ENCODE measurements at places on chromosomes 2 and 18.

- no peak for DNase-seq
Observed at GRCh38 chr2:71603311-71603811, 150.0 kb downstream of the DYSF start.

DNA sequence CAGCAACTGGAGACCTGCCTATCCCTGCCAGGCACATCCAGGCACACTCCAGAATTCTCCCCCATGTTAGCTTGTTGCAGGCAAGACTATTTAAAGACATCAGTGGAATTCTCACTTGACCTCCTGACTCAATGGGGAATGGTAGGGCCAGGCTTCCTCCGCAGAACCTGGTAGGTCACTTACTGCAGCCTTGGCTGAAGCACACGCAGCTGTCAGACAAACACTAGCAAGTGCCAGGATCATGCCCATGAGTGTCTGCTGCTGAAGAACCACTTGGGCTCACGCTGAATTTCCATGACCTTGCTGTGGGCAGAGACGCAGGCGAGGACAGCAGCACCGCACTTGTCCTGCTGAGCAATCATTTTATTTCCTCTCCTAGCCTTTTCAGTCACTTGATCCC, 3.2 kb downstream of the LRRC30 start:
- no peak for DNase-seq

DNA sequence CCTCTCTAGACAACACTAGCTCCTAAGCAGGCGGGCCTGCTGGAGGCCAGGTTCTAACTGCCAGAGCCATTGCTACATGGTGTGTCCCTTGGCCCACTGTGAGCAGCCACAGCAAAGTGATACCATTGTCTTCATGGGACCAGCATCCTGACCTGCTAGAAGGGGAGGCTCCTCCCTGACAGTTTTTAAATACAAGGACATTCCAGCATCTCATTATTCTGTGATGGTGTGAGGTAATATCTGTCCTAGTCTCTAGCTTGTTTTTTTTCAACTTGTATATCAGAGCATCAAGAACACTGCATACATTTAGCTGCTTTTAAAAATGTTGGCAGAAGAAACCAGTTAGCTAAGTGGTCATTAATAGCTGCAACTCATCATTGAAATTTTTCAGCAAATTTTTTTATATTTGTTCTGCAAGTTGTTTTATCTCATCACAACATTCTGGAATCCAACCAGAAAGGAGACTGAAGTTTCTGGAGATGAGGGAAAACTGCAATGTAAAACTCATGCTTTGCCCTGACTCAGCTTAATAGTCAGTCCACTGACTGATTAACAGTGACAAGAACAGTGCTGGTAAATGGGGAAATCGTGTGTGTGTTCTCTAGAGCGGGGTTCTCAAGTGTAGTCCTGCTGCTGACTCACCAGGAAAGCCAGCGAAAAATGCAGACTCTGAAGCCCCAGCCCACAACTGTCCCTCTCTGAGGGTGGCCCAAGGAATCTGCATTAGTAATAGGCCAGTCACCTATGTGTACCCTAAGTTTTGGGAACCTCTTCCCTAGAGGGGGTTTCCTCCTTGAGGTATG, 17.8 kb downstream of the MAPRE3 start:
- no peak for DNase-seq

DNA sequence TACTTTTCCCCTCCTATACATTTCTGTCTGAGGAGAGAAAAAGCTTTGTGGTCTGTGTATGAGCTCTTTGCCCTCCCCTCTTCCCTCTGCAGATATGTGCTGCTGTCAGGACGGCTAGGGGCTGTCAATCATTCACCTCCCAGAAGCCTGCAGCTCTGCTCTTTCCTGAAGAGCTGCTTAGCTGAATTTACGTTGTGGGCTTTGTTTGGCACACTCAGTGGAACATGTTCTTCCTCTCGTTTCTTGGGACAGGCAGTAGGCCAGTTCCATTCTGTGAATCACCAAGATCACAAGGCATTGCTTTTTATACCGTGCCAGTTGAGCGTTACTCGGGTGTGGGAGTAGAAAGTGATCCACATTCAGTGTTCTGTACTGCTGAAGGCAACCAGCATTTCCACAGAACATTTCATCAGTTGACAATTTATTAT, 136.7 kb downstream of the LAMA3 start:
- no peak for DNase-seq

DNA sequence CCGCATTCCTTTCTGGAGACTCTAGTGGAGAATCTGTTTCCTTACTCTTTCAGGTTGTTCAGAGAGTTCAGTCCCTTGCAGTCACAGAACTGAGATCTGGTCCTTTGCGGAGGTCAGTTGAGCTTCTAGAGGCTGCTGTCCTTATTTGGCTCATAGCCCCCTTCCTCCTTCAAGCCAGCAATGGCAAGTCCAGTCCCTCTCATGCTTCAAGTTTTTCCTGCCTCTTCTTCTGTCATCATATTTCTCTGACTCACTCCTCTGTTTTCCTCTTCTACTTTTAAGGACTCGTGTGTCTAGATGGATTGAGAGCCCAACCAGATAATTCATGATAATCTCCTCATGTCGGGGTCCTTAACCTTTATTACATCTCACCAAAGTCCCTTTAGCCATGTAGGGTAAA, 173.5 kb upstream of the FOSL2 start:
- no peak for DNase-seq

DNA sequence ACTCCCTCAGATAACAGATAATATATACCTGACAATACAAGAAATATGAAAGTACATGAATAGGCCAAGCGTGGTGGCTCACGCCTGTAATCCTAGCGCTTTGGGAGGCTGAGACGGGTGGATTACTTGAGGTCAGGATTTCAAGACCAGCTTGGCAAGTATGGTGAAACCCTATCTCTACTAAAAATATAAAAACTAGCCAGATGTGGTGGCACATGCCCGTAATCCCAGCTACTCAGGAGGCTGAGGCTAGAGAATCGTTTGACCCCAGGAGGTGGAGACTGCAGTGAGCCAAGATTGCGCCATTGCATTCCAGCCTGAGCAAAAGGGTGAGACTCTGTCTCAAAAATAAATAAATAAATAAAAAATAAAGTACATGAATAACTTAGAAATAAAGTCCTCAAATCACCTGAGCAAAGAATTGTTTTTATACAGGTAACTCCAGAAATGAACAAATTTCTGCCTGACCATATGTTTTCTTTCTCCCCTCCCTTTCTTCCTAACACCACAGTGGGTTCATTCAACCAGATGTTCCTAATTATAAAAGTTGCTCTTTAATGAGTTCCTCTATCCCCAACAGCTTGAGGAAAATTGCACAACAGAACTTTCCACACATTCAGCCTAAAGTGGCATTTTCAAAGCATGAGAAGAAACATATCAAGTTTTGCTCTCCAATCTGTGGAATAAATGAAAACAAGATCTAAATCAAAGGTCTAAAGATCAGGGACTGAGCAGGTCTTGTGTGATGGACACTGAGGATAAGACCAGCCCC, 33.6 kb upstream of the AP1S3 start:
- no peak for DNase-seq

- DNase-seq = no peak
Observed at GRCh38 chr2:127061375-127062273, 45.3 kb downstream of the BIN1 start.

GRCh38 chr18:41391616-41392595, 563.1 kb upstream of the PIK3C3 start:
- peak; percentile 75 for DNase-seq

DNA sequence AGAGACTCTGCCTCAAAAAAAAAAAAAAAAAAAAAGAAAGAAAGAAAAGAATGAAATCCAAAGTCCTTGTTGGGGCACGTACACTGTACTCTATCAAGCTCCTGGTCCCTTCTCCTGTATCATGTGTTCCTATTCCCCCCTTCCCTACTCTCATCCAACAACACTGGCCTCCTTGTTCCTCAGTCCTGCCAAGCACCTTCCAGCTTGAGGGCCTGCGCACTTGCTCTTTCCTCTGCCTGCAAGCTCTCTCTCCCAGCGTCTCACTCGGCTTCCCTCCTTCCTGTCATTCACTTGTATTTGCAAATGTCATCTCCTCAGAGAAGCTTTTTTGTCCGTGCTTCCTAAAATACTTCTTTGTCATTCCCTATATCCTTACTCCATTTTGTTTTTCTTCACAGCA, 10.8 kb upstream of the KIF3C start:
- no peak for DNase-seq

- no peak for DNase-seq
Observed at GRCh38 chr2:161415987-161416707, at the start of gene TBR1. Gene TBR1, plus strand, starts transcription at chr2:161416297. Its CDS starts 114 bp downstream, at chr2:161416411.

- DNase-seq = no peak
Observed at GRCh38 chr2:23478087-23478932, 93.3 kb downstream of the KLHL29 start.

- no peak for DNase-seq
Observed at GRCh38 chr2:120804459-120804858, 68.8 kb downstream of the GLI2 start.

- DNase-seq = no peak
Observed at GRCh38 chr2:47058003-47058931, 96.8 kb downstream of the STPG4 start.

DNA sequence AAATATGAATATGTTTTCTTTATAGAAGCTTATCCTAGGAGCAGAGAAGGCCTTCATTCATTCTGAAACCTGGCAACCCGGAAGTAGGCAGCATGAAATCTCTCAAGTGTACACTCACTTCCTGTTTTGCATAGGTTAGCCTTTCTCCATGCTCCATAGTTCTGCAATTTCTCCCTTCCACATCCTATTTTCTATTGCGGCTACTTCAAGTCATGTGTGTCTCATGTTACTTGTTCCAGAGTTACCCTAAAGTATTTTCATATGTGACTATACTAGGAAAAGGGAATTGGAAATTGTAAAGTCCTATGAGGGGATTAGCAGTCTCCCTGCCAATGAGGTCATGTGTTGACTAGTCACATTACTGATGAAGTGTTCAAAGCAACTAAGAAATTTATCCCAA, 320.6 kb downstream of the NCKAP5 start:
- no peak for DNase-seq

- no peak for DNase-seq
Observed at GRCh38 chr2:121670181-121670580, 20.9 kb upstream of the CLASP1 start.

DNA sequence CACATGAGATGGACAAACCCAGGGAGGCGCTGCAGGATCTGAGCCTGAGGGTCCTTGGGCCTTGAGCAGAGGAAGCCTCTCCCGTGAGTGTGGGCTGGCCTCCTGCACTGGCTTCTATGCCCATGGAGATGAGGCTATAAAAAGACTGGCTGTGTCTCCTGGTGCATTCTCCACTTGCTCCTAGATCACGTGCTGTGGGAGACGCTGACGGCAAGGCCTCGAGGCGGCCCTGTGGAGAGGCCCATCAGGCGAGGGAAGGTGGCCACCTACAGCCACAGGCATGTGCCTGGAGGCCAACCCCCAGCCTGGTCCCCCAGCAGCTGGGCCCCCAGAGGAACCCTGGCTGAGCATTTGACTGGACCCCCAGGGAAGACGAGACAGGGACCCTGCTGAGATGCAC, 198.9 kb downstream of the TWIST2 start:
- no peak for DNase-seq

- peak; percentile 26 for DNase-seq
Observed at GRCh38 chr2:25042321-25043240, 705 bp downstream of the EFR3B start.

- no peak for DNase-seq
Observed at GRCh38 chr2:120670371-120670770, 65.3 kb upstream of the GLI2 start.

- DNase-seq = no peak
Observed at GRCh38 chr2:49661809-49662208, 507.5 kb upstream of the FSHR start.

GRCh38 chr2:134398300-134398699, 144.4 kb downstream of the MGAT5 start:
- no peak for DNase-seq

- DNase-seq = peak; percentile 4
Observed at GRCh38 chr2:209872675-209873074, 101.0 kb downstream of the UNC80 start.

DNA sequence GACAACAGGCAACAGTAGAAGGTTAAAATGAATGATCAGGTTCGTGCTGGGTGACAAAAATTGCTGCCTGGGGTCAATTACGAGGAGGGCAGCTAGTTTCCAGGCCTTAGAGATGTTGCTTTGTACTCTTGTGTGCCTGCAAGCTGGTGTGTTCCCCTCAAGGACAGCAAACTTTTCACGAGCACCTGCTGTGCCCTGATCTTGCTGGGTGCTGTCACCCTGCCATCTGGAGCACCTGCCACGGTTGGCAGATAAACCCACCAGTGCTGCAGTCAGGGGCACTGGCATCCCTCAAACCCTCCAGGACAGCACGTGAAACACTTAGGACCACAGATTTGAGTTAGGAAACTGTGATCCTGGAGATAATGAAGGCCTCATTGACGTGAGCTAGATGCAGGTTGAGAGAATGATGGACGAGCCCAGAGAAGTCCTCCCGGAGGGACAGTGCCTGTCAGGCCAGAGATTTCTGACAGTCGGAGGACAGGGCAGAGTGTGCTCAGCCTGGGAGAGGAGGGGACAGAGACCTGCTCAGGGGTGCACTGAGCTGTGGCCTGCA, 104.3 kb upstream of the RAB12 start:
- DNase-seq = no peak

- no peak for DNase-seq
Observed at GRCh38 chr18:61466736-61467135, 133.5 kb downstream of the CDH20 start.

- DNase-seq = no peak
Observed at GRCh38 chr2:73334620-73335019, 41.3 kb upstream of the EGR4 start.

DNA sequence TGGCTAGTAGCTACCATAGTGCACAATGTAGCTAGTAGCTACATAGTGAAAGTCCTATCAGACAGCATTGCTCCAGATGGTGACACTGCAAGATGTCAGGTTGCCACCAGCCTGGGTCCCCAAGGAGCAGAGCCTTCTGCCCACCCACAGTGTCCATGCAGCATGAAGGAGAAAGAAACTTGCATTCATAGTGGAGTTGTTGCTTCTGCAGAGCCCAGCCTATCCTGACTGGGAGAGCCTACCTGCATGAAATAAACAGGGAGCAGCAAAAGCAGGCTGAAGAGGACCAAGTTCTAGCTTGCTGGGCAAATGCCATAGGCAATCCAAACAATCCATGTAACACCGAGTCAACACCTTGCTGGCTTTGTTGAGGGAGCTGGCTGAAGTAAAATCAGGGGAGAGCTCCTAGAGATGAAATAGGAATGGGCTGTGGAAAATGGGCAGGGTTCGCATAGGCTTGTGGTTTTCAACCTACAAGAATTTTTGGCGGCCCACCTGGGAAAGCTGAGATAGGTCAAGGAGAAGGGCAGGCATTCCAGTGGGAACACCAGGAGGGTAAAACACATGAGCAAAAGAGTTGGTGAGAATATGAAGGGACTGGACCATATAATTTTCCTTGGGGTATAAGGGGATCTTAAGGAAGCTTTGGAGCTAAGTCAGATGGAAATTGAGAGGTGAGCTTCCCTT, 195.8 kb downstream of the CYP26B1 start:
- DNase-seq = no peak

DNA sequence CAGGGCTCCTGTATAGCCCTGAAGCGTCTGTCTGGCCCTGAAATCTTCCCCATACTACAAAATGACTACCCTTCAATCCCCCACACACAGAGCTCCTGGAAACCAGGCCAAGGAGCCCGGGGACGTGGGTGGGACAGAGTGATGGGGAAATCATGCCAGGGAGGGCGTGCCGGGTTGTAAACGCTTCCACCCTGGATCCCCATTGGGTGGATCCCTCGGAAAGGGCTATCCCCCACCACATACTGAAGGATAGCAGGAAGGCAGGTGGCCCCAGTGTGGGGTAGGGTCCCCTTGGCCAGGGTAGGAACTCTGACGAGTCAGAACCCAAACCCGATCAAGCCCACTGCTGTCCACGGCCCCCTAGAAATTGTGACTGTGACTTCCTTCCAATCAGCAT, 91.7 kb downstream of the INHBB start:
- DNase-seq = no peak

GRCh38 chr18:13306583-13306982, 88.0 kb downstream of the LDLRAD4 start:
- no peak for DNase-seq

Data from left kidney (tissue), 8 donors.